MCF 10A (cell line): ENCODE measurements at places on chromosomes 4 and X.

- H3K27me3 ChIP-seq, result no peaks in the 10 kb centered on the region
- H3K4me1 ChIP-seq, result peaks cover 24% of the 10 kb centered on the region
- H3K36me3 ChIP-seq, result peaks cover 5% of the 10 kb centered on the region
Measured at GRCh38 chr4:128288689-128289106, 1.1 kb upstream of the PGRMC2 start.

- no peak overlapping the region for H3K4me3 ChIP-seq
- H3K27ac ChIP-seq, result no peak overlapping the region
- DNase-seq, result peak; percentile 32
- H3K36me3 ChIP-seq, result no peaks in the 10 kb centered on the region
- H3K27me3 ChIP-seq, result peaks cover 34% of the 10 kb centered on the region
Measured at GRCh38 chrX:30513284-30513683, 64.3 kb downstream of the TASL start.

DNA sequence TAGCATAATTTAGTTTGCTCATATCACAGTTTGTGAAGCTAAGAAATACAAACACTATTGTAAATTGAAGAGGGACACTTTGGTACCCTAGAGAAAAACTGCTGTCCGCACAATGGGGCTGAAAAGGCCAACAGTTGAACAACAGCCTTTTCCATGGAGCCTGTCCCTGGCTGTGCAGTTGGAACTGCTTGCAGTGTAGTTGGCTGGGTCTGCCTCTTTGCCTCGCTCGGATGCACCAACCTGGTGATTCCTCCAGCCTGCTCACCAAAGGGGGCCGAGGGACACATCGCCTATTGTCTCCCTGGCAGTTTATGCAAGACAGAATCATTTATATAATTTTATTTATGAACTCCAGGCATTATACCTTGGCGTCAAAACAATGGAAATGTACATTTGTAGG, 16.5 kb upstream of the GALNT7 start:
- no peak for DNase-seq
- H3K4me3 ChIP-seq, result no peak overlapping the region
- H3K27me3 ChIP-seq, result no peaks in the 10 kb centered on the region
- H3K36me3 ChIP-seq, result no peaks in the 10 kb centered on the region

DNA sequence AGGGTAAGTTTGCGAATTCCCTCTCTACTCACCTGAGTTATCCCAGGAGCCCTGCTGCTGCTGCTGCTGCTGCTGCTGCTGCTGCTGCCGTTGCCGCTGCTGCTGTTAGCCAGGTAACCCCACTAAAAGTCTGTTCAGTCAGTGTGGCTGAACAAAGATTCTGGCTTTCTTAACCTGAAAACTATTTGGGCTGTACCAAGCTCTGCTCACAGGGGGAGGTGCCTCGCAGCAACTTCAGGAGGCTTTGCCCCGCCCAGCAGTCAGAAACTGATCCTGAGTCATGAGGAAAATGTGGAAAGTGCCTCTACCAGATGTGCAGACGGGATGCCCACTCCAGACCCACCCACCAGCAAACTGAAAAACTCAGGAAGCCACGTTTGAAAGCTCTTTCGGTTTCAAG, at the start of gene CAPN6:
Gene CAPN6, minus strand, starts transcription at position 145 of the 400 bp plus-strand sequence. CDS start 6,547 bp downstream, outside the sequence.
- H3K4me3 ChIP-seq, result no peak within 1 kb of the TSS
- H3K27ac ChIP-seq, result no peak within 1 kb of the TSS
- no peaks in the 10 kb centered on the region for H3K36me3 ChIP-seq

DNA sequence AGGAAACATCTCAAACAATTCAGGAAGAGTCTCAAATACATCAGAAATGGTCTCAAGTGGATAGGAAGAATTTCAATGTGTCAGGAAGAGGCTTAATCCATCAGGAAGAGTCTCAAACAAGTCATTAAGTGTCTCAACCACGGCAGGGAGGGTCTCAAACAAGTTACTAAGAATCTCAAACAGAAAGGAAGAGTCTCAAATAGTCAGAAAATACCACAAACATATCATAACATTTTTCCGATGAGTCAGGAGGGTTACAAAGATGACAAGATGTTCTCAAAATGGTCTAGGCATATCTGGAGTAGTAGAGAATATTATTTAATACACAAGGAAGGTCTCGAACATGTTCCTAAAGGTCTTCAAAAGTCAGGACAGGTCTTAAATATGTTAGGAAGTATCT, 109.3 kb upstream of the USP9X start:
- H3K4me1 ChIP-seq, result peaks cover 5% of the 10 kb centered on the region
- H3K27ac ChIP-seq, result no peak overlapping the region
- peaks cover 72% of the 10 kb centered on the region for H3K27me3 ChIP-seq

DNA sequence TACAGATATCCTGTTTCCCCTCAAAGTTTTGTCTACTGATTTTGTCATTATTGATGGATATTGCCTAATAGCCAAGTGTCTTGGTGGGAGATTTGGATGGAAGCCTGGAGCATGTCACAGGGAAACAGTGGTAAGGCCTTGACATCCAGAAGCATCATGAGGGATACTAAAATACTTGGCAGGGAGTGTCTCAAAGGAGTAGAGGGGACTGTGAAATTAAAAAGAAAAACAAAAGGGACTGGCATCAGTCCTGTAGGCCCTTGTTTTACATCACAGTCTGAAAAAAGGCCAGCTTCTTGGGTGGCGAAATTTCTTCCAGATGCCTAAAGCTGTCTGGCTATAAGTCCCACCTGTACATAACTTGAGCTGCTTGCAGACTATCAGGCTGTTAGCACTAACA, 83.8 kb downstream of the GUCY2F start:
- H3K4me3 ChIP-seq, result no peak overlapping the region
- peaks cover 98% of the 10 kb centered on the region for H3K27me3 ChIP-seq
- no peak overlapping the region for H3K27ac ChIP-seq
- DNase-seq, result no peak

- no peak overlapping the region for H3K4me3 ChIP-seq
- no peaks in the 10 kb centered on the region for H3K4me1 ChIP-seq
- DNase-seq, result no peak
- no peak overlapping the region for H3K27ac ChIP-seq
- no peaks in the 10 kb centered on the region for H3K27me3 ChIP-seq
Measured at GRCh38 chr4:71832049-71832448, 48.2 kb upstream of the GC start.

- H3K4me3 ChIP-seq, result no peak overlapping the region
- peaks cover 8% of the 10 kb centered on the region for H3K4me1 ChIP-seq
- H3K36me3 ChIP-seq, result no peaks in the 10 kb centered on the region
- no peaks in the 10 kb centered on the region for H3K27me3 ChIP-seq
- DNase-seq, result peak; percentile 49
Measured at GRCh38 chr4:123995936-123996335, 599.3 kb downstream of the SPRY1 start.

- H3K36me3 ChIP-seq, result peaks cover 7% of the 10 kb centered on the region
- H3K4me1 ChIP-seq, result peaks cover 5% of the 10 kb centered on the region
- no peak overlapping the region for H3K27ac ChIP-seq
- no peak overlapping the region for H3K4me3 ChIP-seq
- DNase-seq, result no peak
- no peaks in the 10 kb centered on the region for H3K27me3 ChIP-seq
Measured at GRCh38 chr4:153547520-153547919, 81.4 kb downstream of the TMEM131L start.

- H3K27me3 ChIP-seq, result no peaks in the 10 kb centered on the region
- H3K4me3 ChIP-seq, result no peak overlapping the region
- peak overlapping the region; percentile 52 for H3K27ac ChIP-seq
- peak; percentile 84 for DNase-seq
- H3K4me1 ChIP-seq, result peaks cover 5% of the 10 kb centered on the region
- H3K36me3 ChIP-seq, result peaks cover 68% of the 10 kb centered on the region
Measured at GRCh38 chr4:183261953-183262775, 57.9 kb downstream of the CLDN22 start.

- no peak for DNase-seq
- peaks cover 7% of the 10 kb centered on the region for H3K36me3 ChIP-seq
- H3K4me1 ChIP-seq, result peaks cover 10% of the 10 kb centered on the region
- H3K4me3 ChIP-seq, result no peak overlapping the region
- no peaks in the 10 kb centered on the region for H3K27me3 ChIP-seq
- H3K27ac ChIP-seq, result no peak overlapping the region
Measured at GRCh38 chrX:63744850-63745394, 40.1 kb downstream of the ARHGEF9 start.

DNA sequence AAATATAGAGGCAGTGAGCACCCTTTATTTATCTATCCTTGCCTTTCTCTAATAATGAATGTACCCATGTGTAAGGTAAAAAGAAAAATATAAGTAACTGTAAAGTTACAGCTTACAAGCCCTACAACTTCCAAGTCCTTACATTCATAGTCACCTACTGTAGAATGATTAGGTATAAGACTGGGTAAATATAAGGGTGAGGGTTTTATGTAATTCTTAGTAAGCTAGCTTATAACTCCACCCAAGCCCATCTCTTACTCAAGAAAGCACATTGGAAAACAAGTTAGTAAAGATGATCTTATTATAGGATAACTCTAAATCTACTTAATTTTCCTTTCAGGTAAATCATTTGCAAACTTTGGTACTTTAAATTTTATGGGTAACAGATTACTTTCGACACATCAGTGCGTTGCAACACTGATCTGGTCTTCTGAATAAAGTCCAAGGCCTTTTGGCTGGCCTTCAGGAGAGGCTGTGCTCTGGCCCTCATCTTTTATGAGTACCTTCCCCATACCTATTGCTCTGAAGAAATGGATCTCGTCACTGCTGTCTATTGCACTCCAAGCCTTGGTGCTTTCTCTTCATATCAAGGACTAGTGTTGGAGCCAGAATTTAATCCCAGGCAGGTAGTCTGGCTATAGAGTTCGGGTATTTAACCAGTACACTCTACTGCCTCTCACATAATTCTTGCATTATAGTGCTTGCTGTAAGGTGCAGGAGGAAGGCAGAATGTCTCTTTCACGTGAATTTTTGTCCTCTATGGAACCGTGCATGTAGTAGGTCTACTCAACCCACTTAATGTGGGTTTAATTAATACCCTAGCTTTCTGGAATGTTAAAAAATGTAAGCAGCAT, 443.6 kb upstream of the AR start:
- no peaks in the 10 kb centered on the region for H3K36me3 ChIP-seq
- no peak overlapping the region for H3K4me3 ChIP-seq
- no peak overlapping the region for H3K27ac ChIP-seq
- no peaks in the 10 kb centered on the region for H3K27me3 ChIP-seq

- peaks cover 5% of the 10 kb centered on the region for H3K4me1 ChIP-seq
- H3K27me3 ChIP-seq, result peaks cover 17% of the 10 kb centered on the region
- no peak overlapping the region for H3K4me3 ChIP-seq
- peak; percentile 27 for DNase-seq
- peaks cover 6% of the 10 kb centered on the region for H3K36me3 ChIP-seq
- H3K27ac ChIP-seq, result no peak overlapping the region
Measured at GRCh38 chr4:21507439-21507838, 441.1 kb downstream of the KCNIP4 start.

GRCh38 chr4:22515145-22515887, 550 bp downstream of the ADGRA3 start:
- peak overlapping the region; percentile 89 for H3K27ac ChIP-seq
- peak overlapping the region; percentile 89 for H3K4me3 ChIP-seq
- DNase-seq, result peak; percentile 82
- peaks cover 4% of the 10 kb centered on the region for H3K36me3 ChIP-seq

GRCh38 chrX:68511255-68511654, 12.4 kb downstream of the YIPF6 start:
- no peak overlapping the region for H3K27ac ChIP-seq
- DNase-seq, result peak; percentile 68

DNA sequence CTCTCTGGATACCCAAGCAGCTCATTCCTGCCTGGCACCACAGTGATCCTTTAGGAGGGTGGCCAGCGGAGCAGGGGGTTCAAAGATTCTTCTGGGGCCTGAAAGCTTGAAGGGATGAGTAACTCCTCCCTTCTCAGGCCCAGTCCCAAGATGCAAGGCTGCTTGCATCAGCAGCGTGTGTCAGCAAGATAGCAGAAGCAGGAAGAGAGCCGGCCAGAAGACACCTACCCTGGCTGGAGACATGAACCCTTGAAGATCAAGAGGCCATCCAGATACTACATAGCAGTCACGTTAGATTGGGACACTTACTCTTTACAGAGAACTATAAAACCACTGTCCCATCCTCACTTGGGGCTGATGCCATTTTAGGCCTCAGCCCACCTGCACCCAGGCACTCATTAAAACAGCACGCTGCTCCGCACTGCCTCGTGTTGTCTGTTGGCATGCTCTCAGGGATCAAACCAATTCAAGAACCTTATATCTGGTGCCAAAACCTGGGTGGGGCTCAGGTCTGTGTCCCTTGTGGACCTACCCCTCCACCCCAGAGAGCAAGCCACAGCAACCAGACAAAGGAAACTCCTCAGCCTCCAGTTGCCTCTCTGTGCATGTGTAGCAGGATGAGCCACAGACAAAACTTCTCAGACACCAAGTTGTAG, 6.5 kb downstream of the UGT2B17 start:
- no peak for DNase-seq
- peaks cover 6% of the 10 kb centered on the region for H3K4me1 ChIP-seq
- no peak overlapping the region for H3K4me3 ChIP-seq
- H3K27ac ChIP-seq, result no peak overlapping the region
- no peaks in the 10 kb centered on the region for H3K36me3 ChIP-seq

DNA sequence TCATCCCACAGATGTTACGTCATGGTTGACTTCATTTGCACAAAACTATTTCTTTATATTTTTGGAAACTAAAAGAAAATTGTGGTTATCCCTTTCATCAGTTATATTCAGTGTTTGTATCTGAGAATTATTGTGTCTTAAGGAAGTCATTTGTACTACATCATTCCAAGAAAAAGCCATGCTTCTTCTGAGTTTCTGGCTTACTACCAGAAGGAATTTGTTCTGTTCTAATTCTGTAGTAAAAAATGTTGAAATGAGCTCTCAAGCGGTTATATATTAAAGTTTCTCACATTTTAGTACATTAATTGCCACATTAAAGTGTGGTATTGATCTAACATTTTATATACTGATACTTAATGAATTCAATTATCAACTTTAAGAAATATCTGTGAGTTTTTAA, 1844.5 kb downstream of the PCDH7 start:
- DNase-seq, result no peak
- H3K36me3 ChIP-seq, result no peaks in the 10 kb centered on the region
- no peak overlapping the region for H3K27ac ChIP-seq
- H3K4me3 ChIP-seq, result no peak overlapping the region
- no peaks in the 10 kb centered on the region for H3K27me3 ChIP-seq
- peaks cover 5% of the 10 kb centered on the region for H3K4me1 ChIP-seq

DNA sequence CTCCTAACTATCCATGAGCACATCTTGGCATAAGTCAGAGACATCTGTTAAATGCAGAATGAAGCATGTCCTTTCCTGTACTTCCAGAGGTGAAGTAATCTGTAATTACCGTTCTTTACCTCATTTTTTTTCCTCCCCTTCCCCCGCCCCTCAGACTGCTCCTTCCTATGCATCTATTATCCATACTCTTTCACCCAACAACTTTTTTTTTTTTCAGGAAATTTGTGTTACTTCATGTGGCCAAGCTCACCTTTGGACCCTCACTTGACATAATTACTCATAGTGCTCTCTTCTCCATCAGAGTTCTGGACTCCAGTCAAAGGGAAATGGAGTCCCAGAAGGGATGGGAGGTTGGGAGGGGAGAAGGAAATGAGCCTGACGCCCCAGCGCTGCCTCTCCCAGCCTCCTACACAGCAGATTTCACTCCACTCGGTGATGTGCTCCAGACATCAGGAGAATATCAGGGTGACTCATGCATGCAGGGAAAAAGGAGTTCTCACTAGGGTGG, 568.8 kb downstream of the STIM2 start:
- peaks cover 7% of the 10 kb centered on the region for H3K4me1 ChIP-seq
- no peak overlapping the region for H3K4me3 ChIP-seq
- peak; percentile 30 for DNase-seq
- no peaks in the 10 kb centered on the region for H3K27me3 ChIP-seq
- H3K36me3 ChIP-seq, result no peaks in the 10 kb centered on the region
